ENCODE measurements at places on chromosomes 6 and 20.

DNA sequence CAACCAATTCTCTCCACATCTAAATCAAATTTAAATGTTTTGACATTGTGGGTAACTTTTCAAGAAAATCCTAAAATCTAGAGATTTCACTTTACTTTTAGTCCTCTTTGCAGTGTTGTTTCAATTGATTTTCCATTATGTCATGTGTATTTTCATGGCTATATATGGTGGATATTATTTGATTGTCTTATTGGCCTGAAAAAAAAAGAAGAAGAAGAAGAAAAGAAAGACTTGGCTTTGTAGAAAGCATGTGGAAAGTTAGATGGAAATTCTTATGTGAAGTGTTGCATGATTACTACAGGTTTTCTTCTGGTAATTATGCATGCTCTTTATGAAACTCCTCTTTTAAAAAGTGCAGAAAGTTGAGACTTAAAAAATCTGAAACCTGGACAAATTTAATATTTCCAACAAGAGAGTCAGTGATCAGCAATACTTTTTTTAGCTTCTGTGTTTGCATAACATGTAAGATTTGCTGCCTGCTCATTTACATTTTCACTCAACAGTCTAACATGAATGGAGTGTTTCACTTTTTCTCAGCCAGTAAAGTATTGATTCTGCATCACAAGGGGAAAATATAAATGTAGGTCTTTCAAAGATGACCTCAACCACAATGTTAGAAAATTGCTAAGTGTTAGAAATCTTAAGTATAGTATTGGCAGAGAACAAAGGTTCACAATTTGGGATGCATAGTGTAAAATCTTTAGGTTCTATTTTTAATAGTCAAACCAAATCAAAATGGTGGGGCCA lies 438.7 kb downstream of the BCKDHB start:
- DNase-seq: no peak

- DNase-seq: no peak
Measured at GRCh38 chr6:29466241-29466640, 9.3 kb downstream of the OR2H1 start.

GRCh38 chr20:58876437-58876836 lies 23.9 kb downstream of the GNAS start:
- DNase-seq: no peak

DNA sequence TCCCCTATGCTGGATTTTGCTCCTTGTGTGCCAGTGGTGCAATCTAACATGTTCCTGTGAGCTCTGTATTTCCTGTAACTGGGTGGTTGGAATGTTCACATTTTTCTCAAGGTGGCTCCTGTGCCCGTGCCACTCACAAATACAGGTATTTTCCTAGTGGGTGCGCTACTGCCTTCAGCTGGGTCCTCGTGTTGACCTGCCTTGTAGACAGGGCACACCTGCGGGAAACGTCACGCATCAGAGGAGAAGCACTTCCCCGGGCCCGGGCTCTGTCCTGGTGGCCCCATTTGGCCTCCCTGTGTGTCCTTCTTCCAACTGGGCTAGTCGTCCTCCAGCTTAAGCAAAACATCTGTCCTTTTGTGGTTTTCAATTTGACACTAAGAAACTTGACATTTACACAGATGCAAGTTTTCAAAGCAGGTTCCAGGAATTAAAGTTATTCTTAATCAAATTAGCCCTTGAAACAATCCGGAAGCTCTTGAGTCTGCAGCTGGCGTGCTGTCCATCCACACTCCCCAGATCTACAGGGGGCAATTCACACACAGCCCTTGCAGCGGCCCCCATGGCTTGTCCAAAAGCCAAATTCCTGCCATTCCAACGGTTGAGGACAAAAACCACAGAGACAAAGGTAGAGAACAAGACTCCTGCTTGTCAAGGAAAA lies 275.1 kb downstream of the CDC5L start:
- no peak for DNase-seq

DNA sequence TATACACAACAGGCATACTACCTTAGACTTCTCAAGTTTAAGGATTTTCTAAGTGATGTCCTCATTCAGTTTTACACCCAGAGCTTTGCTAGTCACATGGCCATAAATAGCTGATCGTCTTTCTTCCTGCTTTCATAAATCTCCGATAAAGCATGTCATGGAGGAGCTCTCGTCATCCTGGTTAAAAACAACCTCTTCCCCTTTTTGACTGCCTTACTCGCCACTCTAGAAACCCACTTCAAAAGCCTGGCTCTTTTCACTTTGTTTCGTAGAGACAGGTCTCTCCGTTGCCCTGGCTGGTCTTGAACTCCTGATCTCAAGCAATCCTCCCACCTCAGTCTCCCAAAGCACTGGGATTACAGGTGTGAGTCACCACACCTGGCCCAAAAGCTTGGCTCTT lies 67.0 kb upstream of the SMIM29 start:
- DNase-seq: no peak

DNA sequence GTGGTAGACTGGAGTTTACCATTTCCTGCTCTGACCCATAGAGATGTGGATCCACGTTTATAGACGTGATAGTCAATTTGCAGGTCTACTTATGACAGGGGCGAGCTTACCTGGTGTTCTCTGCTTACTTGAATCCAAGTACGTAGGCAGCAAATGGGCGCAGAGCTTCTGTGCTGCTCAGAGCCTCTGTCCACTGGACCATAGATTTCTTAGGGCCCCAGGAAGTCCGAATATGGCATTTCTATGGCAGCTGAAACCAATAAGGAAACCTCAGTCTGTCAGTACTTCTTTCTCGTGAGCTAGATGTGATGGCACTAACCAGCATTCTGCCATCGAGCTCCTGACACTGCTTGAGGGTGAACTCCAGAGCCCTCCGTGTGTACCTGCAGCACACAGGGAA lies 19.5 kb upstream of the NPEPL1 start:
- no peak for DNase-seq

GRCh38 chr20:51128198-51128597 lies 105.3 kb upstream of the KCNG1 start:
- DNase-seq: peak; percentile 21

GRCh38 chr20:58627212-58628072 lies 23.6 kb upstream of the STX16 start:
- no peak for DNase-seq

- DNase-seq: no peak
Measured at GRCh38 chr20:62525014-62525413, 49.2 kb upstream of the GATA5 start.

GRCh38 chr20:61353261-61354000 lies 101.4 kb downstream of the CDH4 start:
- DNase-seq: no peak

DNA sequence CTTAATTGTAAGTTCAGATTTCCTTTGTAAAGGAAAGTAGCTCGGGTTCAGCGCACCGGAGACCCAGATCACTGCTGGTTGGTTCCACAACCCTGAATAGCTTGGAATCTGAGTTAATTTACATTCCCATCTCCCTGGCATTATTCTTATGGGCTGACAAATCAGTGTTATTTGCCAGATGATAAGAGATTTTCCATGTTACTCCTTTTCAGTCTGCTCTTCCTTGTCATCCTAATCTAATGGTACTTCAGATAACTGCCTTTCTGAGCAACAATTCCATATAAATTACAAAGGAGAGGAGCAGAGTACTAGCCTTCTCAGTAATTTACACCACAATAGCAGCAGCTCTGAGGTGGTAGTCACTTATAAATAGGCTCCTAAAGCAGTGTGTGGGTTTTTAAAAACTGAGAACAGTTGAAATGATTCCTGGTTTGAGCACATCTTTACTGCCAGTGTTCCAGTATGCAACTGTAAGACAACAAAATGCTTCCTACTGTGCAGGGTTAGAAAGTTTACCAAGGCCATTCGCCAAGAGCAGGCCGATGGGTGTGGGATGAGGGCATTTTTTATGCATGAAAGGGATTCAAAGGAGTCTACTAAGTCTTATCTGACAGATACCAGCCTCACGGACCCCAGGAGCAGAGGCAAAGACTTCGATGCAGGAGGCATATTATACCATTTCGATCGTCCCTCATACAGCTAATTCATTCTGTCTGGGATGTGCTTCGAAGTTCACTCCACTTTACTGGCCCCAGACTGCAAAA lies 89.7 kb downstream of the NDUFAF5 start:
- no peak for DNase-seq

DNA sequence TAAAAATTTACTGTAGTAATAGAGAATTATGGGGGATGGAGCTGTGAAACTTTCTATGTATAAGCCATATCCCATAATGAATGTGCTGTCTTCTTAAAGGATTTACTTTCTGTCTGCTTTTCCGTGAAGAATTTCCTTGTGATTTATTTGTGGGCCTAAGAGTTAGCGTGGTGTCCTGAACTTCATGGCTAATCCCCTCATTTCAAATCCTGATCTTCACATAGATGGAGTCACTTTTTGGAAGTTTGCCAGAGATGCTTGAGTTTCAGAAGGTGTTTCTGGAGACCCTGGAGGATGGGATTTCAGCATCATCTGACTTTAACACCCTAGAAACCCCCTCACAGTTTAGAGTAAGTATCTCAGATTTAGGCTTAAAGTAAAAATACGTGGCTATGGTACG lies 19.4 kb upstream of the CLDN20 start:
- no peak for DNase-seq

DNA sequence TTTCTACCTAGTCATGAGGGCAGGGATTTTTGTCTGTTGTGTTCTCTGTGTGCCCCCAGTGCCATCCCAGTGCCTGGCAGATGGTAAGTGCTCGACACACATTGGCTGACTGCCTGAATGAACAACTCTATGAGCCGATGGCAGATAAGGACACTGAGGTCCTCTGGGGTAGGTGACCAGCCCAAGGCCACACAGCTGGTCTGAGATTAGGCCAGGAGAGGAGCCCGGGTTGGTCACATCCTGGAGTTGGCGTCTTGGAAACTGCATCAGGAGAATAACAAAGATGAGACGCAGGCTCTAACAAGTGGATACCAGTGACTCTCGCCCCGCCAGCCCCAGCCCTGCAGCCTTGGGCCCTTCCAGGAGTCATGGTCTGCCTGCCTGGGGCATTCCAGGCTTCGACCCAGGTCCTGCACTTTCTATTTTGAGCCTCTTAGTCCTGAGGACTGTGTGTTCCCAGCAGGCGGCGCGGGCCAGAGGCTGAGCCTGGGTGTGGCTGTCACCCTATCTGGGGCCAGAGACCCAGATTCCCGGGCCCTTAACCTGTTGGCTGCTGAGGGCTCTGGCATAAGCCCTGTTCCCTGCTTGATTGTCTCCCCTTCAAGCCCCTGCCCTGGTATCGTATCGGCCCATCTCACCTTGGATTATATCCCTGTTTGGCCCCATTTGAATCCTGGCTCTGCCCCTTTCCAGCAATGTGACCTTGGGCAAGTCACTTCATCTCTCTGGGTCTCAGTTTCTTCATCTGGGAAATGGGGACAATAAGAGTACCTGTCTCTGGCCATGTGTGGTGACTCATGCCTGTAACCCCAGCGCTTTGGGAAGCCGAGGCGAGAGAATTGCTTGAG lies 88.3 kb downstream of the CEBPB start:
- peak; percentile 54 for DNase-seq

GRCh38 chr20:53738039-53738944 lies 144.7 kb upstream of the ZNF217 start:
- DNase-seq: peak; percentile 67

DNA sequence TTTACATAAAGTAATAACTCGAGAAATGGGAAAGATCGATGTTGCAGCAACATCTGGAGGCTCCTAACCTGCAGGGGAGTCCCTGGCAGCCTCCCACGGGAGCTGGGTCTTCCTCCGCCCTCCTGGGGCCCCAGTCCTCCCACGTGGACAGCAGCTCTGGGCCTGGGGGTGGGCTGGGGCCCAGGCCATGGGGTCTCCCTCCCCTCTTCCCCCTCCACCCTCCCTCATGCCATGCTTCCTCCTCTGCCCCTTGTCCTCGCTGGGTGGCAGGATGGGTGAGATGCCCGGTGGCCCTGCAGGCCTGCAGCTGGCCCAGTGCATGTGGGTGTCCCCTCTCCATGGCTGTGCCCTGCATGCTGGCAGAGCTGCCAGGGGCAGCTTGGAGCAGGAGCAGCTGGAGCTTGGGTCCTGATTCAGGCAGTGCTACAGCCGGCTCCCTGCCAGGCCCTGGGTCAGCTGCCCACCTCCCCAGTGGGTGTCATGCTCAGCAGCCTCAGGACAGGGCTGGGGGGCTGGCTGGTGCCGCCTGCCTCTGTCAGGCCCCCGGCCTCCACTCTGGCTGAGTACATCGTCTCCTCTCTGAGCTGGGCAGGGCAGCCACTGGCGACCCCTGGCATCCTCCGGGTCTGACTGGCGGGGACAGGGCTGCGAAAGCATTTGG lies 48.9 kb upstream of the BHLHE23 start:
- DNase-seq: no peak

- DNase-seq: no peak
Measured at GRCh38 chr6:152697634-152698033, at the start of gene MYCT1. MYCT1 (plus strand) TSS chr6:152697897; CDS start chr6:152697903, 6 bp downstream.

GRCh38 chr6:36378936-36379335 lies 8.5 kb downstream of the ETV7 start:
- DNase-seq: no peak

DNA sequence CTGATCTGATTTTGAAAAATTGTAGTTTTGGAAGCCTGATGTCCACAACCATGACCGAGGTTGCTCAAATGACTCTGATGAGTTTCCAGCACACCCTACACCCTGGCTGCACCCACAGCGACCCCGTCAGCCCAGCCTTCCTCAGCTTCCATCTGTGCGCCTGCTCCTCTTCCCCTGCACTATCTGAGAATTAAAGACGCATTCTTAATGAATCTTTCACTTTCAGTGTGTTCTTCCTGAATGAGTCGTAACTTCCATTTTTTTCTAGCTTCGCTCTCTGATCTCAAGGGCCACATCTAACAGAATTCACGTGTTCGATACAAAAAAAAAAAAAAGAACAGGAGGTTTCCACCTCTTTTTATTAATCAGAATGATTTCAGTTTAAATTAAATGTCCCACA lies 21.3 kb upstream of the RREB1 start:
- DNase-seq: no peak

DNA sequence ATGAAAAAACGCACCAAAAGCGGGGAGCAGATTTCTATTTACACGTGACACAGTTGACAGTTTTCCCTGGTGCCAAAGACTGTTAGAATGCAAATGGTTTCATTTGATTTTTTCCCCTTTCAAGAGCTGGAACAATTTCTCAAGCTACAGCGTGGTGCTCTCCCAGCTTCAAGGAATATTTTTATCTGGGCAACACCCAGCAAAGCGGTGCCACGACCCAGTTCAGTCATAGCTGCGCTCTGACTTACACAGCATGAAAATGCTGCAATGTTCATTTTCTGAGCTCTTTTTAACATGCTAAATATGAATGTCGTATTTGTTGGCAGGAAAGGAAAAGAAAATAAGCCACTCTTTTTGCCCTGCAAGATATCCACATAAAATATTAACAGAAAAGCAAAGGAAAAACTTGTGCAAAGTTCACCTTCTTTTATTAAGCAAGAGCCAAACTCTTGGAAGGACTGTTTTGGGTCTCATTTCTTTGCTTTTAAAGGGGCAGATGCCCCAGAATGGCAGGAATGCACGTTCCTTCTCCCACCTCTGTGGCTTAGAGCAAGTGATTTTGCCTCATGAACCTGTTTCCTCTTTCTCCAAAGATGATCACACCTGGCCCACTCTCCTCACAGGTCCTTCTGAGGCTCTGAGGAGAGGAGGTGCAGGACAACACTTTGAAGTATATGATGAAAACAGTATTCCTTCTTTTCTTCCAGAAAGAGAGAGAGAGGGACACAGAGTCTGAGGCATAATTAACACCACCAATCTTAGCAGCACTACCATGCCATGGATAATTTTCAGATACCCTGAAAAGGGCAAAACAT lies 47.0 kb downstream of the TTI1 start:
- DNase-seq: no peak
